NCI-H1694 treated with DMSO at 0.1 percent for 48 hours (cell line): ENCODE measurements at places on chromosomes 4 and X.

DNA sequence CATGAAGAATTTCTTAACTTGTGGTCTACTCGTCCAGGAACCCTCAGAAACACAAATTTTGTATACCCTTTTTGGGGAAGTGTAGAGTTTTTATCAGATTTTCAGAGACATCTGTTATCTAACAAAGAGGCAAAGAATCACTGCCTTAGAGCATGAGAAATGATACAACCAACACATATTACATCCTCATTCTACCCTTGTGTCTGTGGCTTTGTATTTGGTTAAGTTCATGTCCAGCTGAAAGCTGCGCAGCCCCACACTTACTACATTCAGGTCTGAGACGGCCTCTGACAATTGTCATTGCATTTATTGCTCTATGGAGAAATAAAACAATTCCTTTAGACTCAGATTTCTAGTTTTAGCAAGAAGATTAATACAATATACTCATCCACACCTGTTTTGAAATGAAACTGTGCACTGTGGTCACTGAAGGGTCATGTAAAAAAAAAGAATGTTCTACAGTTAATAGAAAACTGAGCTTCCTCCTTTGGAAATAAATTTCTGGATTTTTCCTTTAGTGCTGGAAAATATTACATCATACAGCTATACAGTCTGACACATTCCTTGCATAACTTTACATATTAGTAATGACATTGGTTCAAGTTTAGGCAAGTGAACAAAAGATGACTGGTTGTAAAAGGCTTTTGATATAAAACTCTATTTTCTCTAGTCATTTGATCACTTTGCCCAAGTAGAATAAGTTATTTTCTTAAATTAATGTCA, 39.8 kb downstream of the GLRB start:
- DNase-seq, result no peak

DNA sequence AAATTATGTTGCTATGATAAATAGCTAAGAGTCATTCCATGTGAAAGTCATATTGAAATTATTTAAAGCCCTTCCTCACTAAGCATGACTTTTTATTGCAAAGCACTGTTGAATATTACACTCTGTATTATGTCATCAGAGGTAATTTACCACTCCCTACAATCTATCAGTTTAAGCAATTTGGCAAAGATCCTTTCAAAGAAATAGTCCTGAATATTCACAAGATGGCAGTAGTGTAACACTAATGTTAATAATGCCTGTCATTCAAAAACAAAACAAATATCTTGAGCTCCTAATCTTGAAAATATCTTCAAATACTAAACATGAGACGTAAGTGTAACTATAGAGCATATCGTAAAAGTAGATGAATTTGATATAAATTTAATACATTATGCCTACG, 208.6 kb upstream of the TECRL start:
- peak; percentile 35 for DNase-seq

GRCh38 chr4:118346495-118346894, 6.3 kb downstream of the PRSS12 start:
- no peak for DNase-seq

- no peak for DNase-seq
Observed at GRCh38 chr4:24282446-24282845, 301.9 kb downstream of the DHX15 start.

DNA sequence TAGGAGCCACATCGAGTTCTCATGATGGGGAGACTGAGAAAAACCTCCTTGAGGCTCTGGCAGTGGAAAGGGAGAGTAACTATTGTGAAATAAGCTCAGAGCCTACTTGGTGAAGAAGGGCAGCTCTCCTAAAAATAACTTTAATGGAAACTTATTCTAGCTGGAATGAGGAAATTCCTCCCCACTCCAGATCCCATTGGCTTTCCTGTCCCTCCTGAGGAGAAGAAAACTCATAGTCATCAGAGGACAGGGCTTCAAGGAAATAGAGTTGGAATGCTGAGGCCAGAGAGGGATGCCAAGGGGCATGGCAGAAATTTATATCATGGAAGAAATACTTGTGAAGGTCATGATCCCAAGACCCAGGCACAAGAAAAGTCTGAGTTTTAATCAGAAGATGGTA, 70.7 kb upstream of the TAPT1 start:
- DNase-seq, result no peak

DNA sequence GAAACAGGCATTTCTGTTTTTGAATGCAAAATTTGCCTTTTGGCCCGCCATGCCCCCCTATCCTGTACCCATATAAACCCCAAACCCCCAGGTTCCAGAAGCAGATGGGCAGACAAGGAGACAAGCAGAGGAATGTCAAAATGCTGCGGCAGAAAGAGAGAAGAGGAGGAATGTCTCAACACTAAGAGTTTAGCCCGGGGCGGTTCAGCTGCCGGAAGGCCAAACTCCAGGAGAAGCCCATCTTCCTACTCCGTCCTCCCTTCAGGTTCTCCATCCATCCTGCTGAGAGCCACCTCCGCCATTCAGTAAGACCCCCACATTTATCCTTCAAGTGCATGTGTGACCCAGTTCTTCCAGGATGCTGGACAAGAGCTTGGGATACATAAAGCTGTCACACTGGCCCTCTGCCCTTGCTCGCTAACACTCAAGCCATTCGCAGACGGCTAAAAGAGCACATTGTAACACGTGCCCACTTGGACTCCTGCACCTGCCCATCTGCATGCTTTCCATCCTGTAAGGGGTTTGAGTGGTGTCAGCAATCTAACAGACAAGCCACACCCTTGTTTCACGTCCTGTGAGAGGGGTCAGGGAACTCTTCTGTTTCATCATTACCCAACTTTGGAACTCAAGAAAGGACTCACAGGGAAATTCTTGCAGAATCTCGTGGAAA, 31.3 kb downstream of the TLR10 start:
- DNase-seq, result no peak

GRCh38 chrX:145818186-145819113, 821 bp downstream of the SLITRK2 start:
- DNase-seq, result no peak

DNA sequence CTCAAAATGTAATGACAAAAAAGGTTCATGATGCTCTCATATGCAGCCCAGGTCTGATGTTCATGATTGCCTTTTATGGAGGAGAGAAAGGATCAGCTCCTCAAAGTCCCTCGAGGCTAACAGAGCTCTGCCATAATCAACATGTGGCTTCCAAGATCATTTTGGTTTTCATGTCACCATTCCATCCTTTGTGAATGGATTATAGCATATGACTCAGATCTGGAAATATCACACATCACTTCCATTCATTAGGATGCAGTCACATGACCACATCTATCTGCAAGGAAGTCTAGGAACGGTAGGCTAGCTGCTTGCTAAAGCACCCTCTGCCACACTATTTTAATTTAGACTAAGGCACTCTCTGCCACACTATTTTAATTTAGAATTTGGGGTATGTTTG, 77.6 kb downstream of the COX18 start:
- DNase-seq, result no peak

DNA sequence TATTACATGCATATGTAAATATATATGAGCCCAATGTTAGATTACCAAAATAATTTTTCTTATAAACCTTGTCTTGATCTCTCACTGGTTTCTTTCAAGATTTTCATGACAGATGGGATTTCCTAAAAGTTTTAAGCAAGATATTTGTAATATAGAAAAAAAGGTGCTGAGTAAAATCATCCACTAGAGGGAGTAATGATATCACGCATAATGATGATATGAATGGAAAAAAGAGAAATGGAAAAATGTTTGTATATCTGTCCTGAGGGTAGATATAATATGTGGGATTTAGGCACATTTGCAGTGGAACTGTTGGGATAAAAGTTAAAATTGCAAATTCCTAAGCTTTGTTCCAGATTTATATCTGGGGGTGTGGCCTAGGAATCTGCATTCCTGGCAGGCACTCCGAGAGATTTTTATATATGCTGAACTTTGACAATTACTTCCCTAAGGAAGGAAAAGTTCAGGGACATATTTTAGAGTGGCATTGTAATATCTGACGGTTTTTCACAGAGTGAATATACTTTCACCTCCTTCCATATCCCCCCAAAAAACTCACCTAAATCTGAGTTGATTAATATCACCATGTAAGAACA, 60.5 kb downstream of the TMA16 start:
- DNase-seq, result peak; percentile 4

- DNase-seq, result no peak
Observed at GRCh38 chr4:94441838-94442237, 9.9 kb upstream of the PDLIM5 start.

DNA sequence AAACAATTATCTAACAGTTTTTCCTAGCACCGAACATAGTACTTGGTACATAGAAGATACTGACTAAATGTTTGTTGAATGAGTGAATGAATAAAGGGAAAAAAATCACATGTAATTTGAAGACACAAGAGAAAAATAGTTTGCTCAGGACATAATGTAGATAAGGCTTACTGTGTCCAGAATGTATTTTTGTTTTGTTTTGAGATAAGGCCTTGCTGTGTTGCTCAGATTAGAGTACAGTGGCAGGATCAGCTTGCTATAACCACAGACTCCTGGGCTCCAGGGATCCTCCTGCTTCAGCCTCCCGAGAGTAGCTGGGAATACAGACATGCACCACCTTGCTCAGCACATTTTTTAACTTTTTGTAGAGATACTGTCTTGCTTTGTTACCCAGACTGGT, 6.5 kb downstream of the FAM199X start:
- DNase-seq, result no peak

GRCh38 chr4:19983072-19983471, 268.6 kb upstream of the SLIT2 start:
- no peak for DNase-seq

- no peak for DNase-seq
Observed at GRCh38 chrX:130228871-130229270, 39.8 kb downstream of the ZNF280C start.

- no peak for DNase-seq
Observed at GRCh38 chr4:166481739-166482138, 608.7 kb downstream of the TLL1 start.

DNA sequence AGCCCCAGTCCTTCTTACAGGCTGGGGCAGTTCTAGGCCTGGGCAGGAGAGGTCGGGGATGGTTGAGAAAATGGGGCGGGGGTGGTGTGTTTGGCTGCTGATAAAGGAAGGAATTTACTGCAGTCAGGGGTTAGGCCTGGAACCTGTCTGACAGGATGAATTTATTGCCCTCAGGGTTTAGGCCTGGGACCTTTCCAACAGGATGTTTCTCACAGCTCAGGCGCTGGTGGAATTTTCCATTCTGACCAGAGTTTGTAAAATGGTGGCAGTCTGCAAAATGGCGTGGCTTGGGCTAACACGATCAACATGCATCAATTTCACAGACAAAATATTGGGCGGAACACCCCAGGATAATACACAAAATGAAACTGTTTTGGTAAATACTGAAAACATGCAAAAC, 83.5 kb upstream of the SPIN4 start:
- no peak for DNase-seq

- DNase-seq, result no peak
Observed at GRCh38 chrX:72238721-72239475, at the start of gene ERCC6L. Gene ERCC6L (minus strand): TSS chrX:72239027. CDS start chrX:72238911, 116 bp downstream.

DNA sequence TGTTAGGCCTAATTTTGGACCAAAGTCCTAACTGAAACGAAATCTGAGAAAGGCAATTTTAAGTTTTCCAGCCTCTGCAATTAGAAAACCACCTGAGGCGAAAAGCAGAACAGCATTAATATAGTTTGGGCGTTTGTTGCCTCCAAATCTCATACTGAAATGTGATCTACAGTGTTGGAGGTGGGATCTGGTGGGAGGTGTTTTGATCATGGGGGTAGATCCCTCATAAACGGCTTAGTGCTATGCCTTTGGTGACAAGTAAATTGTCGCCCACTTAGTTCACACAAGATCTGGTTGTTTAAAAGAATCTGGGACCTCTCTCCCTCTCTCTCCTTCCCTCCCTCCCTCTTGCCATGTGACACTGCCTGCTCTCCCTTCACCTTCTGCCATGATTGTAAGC, 5.7 kb downstream of the FAM241A start:
- no peak for DNase-seq

DNA sequence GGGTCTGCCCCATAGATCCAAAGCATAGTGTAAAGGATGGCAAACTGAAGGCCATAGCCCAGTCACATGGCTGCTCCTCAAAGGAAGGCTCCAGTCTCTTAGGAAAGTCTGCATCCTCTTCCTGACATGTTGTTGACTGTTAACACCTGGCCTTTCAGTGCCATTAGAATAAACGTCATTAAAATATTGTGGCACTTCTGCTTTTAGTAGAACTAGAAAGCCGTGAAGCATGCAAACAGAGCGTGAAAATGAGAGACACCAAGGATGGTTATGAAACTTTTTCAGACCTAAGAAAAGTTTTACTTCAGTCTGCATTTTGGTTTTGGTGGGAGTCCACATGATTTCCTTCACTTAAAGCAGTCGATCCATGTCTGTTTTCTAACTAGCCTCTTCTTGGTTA, 41.1 kb upstream of the AFF2 start:
- no peak for DNase-seq

GRCh38 chr4:11901089-11901488, 472.4 kb upstream of the HS3ST1 start:
- no peak for DNase-seq

DNA sequence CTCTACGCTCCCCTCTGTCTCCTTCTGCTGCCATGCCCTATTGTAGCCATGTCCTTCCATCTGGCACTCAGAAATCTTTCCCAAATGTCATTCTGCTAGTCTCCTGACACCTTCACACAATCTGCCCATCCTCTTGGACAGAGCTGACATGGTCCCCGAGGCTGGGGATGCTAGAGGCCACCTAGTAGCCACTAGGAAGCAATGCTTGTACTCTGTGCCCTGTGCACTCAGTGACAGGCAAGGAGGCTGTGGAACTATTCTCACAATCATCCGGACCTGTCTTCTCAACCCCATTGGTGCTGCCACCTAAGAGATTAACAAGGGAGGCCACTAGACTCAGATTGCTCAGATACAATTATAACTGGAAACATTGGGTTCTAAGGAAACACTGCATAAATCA, 112.6 kb upstream of the TMEM164 start:
- DNase-seq, result no peak

DNA sequence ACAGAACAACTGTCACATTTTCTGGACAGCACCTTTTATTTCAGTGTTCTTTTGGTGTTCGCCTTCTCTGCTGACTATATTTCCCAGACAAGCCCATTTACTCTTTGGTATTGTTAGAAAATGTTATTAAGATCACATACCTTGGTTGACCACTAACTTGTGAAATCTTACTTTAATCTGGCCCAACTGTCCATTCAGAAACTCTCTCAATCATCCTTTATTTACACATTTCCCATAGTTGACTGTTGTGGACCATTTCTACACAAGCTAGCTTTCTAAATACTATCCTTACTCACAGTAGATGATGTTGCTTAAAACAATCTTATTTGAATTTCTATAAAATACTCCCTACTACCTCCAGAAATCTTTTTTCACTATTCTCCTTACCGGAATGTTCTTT, 64.7 kb downstream of the QRFPR start:
- no peak for DNase-seq

- no peak for DNase-seq
Observed at GRCh38 chr4:38424151-38424871, 239.7 kb upstream of the KLF3 start.

GRCh38 chrX:40188573-40189417, 91.0 kb upstream of the BCOR start:
- no peak for DNase-seq

GRCh38 chr4:91846233-91846632, 457.5 kb upstream of the GRID2 start:
- DNase-seq, result no peak
